ENCODE measurements at places on chromosomes 11 and 22.

DNA sequence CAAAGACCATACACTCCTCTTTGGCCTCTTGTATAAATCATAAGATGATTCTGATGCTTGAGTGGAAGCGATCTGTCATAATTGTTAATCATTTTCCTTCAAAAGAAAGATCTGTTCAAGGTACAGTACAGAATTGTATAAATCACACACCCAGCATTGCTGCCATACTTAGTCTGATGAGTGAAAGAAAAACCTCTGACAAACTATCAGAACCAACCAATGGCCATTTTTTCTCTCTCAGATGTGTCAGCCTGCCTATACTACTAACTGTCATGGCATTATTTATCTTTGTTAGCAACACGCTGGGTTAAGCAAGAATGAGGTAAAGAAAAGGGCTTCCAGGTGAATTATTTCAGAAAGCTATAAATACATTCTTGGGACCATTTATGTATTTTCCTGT, 1112.7 kb upstream of the TENM4 start:
- no peak for DNase-seq

GRCh38 chr11:74680703-74681531, 50.3 kb downstream of the CHRDL2 start:
- DNase-seq = no peak

DNA sequence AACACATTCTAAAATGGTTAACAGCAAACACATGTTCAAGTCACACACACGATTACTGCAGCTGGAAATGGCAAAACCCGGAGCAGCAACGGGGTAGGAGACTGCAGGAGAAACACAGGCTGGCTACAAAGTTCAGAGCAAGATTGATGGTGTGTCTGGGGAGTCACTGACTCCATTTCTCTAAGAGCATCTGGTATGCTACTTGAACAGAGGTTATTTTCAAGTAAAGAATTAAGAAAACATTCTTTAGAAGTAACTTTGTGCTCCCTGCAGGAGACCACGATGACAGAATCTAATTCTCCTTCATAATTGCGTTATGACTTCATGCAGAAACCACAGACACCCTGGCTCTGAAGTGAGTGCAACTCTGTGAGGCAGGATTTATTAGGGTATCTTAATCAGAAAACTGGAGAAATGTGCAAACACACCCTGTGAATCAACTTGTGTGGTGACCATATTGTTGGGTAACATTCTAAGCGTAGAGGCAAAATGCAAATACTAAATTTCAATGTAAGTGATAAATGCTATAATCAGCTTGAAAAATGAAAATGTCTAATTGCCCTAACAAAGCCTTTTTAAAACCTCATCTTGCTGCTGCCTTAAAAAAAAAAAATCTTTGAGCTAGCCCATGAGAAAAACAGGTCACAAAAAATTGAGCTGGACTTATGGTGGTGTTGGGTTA, 303.0 kb downstream of the CADM1 start:
- no peak for DNase-seq

DNA sequence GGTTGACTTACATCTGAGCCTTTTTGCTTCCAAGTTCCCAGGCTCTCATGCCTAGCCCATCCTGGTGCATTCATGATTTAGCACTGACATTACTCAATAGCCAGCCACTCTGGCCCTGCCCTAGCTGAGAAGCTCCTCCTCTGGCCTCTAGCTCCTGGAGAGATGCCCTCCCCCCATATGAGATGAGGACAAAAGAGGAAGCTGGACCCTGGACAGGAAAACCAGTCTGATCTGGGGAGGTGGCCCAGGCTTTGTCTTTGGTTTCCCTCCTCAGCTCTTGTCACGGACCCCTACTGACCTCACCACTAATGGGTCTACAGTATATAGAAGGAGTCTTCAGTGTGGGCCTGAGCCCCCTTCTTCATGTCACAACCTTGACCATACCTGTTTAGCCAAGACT, 3.0 kb downstream of the RHOG start:
- DNase-seq = no peak

DNA sequence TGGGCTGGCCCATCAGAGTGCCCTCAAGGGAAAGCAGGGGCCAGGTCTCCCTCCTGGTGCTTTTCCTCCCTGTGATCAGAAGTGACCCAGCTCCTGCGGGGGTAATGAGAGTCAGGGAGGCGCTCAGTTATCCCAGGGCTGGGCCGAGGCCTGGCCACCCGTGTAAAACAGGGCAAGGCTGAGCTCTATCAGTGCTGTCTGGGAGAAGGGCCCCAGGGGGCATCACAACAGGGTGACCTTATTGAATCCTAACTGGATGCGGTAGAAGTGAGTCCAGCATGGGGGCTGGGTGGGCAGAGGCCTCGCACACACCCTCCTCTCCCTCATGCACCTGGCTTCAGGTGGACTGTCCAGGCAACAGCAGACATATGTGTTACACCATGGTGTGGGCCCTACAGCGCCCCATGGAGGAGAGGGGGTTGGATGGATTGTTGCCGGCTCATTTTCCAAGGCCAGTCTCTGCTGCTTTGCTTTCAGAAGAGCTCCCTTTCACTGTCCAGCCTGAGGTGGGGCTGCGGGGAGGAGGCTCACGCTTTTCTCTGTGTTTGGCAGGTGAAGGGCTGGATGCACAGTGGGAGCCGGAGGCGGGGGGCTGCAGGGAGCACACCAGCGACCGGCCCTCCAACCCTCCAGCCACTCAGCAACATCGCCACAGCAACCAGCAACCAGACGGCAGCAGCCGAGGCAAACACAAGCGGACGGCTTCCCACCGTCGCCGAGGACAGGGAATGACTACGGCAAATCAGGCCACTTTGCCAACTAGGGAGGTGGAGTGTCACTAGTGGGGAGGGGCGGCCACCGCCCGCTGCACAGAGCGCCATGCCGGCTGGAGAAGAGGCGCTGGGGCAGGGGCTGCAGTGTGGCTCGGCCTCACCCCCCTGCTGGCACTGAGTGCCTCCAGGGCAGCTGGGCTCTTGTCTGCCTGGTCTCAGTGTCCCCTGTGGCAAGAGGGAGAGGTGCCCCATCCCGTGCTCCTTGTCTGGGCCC, 24.7 kb downstream of the GNAZ start:
- DNase-seq = no peak

GRCh38 chr11:121334973-121335710, 42.6 kb downstream of the SC5D start:
- DNase-seq = no peak

GRCh38 chr11:11588891-11589290, 32.9 kb downstream of the GALNT18 start:
- no peak for DNase-seq

DNA sequence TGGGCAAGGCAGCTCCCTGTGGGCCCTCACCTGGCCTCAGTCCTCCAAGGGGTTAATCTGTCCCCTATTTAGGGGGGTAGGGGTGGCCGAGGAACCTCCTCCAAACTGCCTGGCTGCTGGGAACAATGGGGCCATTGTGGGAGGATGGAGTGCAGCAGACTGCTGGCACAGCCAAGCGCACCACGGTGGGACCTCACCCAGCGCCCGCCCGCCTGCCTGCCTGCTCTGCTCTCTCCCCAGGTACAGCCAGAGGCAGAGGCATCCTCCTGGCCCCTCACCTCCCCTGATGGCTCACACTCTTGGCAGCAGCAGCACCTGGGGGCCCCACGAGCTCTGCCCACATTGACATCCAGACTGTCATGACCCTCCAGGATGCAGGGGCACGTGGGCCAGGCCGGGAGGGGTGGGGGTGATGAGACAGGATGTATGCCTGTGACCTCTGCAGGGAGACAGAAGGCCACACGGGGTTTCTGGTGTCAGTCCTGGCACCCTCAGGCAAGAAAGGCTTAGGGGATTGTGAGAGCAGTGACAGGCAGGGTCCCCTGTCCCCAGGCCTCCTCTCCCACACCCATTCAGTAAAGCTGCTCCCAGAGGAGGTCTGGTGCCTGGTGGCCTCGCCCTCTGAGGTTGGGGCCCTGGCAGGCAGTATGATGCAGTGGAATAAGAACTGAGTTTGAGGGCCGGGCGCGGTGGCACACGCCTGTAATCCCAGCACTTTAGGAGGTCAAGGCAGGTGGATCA, 11.4 kb downstream of the BCL9L start:
- DNase-seq = no peak

- no peak for DNase-seq
Measured at GRCh38 chr11:102615077-102615893, 9.8 kb downstream of the MMP20 start.

- no peak for DNase-seq
Measured at GRCh38 chr22:30855266-30855665, 113.3 kb downstream of the MORC2 start.

- DNase-seq = no peak
Measured at GRCh38 chr11:47495011-47495855, 46.3 kb upstream of the RAPSN start.

- DNase-seq = no peak
Measured at GRCh38 chr11:119167933-119168332, 592 bp upstream of the NLRX1 start.

DNA sequence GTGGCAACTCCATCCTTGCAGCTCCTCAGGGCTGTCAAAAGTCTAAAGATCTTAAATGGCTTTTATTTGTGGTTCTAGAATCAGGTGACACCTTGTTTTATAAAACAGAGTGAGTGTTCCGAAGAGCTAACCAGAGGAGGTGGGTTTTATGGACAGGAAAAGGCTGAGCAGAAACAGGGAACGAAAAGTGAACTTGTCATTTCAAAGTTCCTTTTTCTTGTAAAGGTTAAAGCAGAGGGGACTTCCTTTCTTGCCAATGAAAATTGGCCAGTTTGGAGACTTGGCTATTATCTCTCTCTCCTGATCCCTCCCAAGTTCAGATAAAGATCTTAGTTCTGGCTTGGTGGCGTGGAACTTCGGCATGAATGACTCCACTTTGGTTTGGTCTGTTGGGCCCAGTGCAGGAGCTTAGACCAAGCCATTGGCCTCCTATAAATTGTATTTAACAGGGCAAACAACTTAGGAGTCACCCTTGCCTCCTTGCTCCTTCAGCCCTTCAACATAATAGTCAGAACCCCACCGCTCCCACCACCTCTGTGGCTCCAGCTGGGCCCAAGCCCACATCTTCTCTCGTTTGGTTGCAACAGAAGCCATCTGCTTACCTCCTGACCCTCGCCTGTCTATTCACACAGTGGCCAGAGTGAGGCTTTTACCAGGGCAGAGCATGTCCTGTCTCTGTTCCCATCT, 102.4 kb upstream of the THY1 start:
- no peak for DNase-seq

- DNase-seq = no peak
Measured at GRCh38 chr11:103544874-103545273, 435.6 kb downstream of the DYNC2H1 start.

DNA sequence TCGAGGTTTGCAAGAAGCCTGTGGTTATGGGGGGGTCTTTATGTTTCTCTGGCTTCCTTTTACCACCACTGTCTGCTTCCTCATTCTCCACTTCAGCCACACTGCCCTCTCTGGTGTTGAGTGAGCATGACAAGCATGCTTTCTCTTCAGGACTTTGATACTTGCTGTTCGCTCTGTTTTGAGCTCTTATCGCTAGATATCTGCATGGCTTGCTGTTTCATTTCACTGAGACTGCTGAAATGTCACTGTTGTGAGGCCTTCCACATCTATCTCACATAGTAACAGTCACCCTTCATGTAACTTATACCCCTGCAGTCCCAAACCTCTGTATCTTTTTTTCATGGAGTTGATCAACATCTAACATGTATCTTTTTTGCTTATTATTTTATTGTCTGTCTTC, 59.8 kb downstream of the TMEM135 start:
- DNase-seq = no peak

DNA sequence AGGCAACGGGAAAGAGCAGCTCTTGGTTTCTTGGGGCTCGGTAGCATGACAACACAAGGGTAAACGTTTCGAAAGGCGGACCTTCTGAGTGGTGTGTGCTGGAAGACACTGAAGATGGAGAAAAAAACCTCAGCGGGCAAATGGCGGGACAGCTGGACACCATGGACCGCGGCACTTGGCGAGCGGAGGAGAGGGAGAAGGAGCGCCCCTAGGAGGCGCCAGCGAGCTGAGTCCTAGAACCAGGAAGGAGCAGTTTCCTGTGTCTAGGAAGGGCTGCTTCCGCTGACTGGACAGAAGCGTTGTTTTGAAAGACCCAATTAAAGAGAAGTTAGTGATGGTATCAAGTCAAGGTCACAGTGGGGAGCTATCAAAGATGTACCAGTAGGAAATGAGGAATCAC, 44.0 kb upstream of the OPCML start:
- no peak for DNase-seq

DNA sequence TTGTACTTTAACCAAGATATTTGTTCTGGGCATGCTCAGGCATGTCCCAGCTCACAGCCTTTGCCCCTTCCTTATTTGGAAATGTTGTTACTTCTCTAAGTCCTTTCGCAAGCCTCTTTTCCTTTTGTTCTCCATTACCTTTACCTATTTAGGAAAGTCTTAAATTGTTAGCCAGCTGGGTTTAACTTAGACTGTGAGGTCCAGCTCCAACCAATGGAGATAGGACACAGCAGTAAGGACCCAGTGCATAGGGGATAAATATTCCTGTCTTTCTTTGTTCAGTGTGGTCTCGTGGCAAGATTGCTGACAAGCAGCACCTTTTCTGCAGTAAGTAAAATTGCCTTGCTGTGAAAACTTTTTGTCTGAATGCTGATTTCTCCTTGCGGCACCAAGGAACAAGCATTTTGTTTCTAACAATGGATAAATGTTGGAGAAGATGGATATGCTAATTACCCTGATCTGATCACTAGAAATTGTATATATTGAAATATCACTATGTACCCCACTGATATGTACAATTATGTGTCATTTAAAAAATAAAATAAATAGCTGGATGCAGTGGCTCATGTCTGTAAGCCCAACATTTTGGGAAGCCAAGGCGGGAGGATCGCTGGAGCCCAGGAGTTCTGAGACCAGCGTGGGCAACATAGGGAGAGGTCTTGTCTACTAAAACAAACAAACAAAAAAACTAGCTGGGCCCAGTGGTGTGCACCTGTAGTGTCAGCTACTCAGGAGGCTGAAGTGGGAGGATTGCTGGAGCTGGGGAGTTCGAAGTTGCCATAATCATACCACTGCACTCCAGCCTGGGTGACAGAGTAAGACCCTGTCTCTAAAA, 31.9 kb upstream of the FTH1 start:
- no peak for DNase-seq

- no peak for DNase-seq
Measured at GRCh38 chr22:45504373-45505341, 2.0 kb downstream of the FBLN1 start.

- DNase-seq = peak; percentile 51
Measured at GRCh38 chr22:46006379-46007002, 29.5 kb upstream of the WNT7B start.

DNA sequence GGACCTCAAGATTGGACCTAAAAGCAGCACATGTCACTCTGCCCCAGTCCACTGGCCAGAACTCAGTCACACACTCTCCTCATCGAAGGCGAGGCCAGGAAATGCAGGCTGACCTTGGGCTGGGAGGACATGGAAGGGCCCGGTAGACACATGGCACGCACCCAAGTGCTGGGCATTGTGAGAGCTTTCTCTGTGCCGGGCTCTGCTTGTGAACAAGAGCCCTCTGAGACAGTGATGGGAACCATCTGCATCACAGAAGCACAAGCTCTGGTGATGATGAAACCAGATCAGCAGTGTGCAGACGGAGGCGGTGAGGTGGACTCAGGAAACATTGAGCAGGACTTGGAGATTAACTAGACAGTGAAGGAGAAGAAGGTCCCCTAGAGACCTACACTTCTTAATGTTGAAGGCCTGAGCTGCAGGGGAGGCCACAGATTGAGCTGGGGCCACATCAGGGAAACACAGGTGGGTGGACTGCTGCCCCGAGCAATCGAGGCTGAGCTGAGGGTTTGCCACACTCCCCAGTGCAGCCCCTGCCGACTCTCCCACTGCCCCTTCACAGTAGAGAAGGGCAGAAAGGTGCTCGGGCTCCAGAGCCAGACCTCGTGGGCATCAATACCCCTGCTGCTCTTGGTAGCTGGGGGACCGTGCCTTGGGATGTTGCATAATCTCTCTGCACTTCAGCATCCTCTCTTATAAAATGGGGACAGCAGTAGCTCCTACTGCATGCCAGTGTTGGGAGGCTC, 1460.5 kb downstream of the TBC1D22A start:
- no peak for DNase-seq

Measured in NCI-H1417 treated with DMSO at 0.1 percent for 48 hours (cell line).